ENCODE measurements at places on chromosomes 7 and 10. TPM values are rescaled to one million over a fixed set of nuclear protein-coding genes. Genes with fewer than 3 reads are reported as not detected.

The GPR15LG gene
- total RNA-seq = not detected

The ASAH2 gene
- total RNA-seq = 4.6 TPM

The GOLGA7B gene
- total RNA-seq = 0.33 TPM

The IL6 gene
- total RNA-seq = 0.35 TPM

The DNAJB9 gene
- total RNA-seq = 11.5 TPM

The ZPBP gene
- not detected for total RNA-seq

The FAM237B gene
- not detected for total RNA-seq

The EBF3 gene
- not detected for total RNA-seq

The CALHM1 gene
- not detected for total RNA-seq

The JCAD gene
- total RNA-seq = 0.19 TPM

The AGFG2 gene
- total RNA-seq = 112 TPM

The POLR2J gene
- total RNA-seq = 46.8 TPM

The CRHR2 gene
- total RNA-seq = not detected
